ENCODE measurements at places on chromosomes 12 and 14. TPM values are rescaled to one million over a fixed set of nuclear protein-coding genes. Genes with fewer than 3 reads are reported as not detected.

- peak overlapping the region; percentile 33 for H3K4me3 ChIP-seq
- no peak overlapping the region for H3K27ac ChIP-seq
- DNase-seq: peak; percentile 95
- H3K4me1 ChIP-seq: peaks cover 10% of the 10 kb centered on the region
Observed at GRCh38 chr12:52278575-52279421, 4.4 kb downstream of the KRT86 start.

- H3K4me3 ChIP-seq: no peak overlapping the region
- H3K27ac ChIP-seq: no peak overlapping the region
- no peaks in the 10 kb centered on the region for H3K4me1 ChIP-seq
- no peaks in the 10 kb centered on the region for H3K36me3 ChIP-seq
- H3K27me3 ChIP-seq: no peaks in the 10 kb centered on the region
Observed at GRCh38 chr14:33685698-33686097, 265.2 kb downstream of the EGLN3 start.

DNA sequence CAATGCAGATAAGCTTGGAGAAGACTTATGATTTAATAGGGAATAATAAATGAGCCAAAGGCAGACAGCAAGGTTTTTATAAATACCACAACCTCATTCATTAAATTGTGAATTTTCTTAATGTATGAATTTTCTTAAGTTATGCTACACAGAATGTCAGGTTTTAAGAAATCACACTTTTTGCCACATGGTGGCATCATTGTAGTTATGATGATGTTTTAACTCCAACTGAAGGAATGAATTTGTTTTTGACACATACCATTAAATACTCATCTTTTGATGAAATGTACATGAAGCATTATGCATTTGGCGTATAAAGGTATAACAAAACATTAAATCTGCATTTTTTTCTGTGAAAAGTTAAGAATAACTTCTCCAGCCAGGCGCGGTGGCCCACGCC is 524.1 kb upstream of the FBXO33 start:
- no peak overlapping the region for H3K4me3 ChIP-seq
- H3K4me1 ChIP-seq: no peaks in the 10 kb centered on the region
- no peaks in the 10 kb centered on the region for H3K27me3 ChIP-seq
- no peak for DNase-seq
- H3K27ac ChIP-seq: no peak overlapping the region

DNA sequence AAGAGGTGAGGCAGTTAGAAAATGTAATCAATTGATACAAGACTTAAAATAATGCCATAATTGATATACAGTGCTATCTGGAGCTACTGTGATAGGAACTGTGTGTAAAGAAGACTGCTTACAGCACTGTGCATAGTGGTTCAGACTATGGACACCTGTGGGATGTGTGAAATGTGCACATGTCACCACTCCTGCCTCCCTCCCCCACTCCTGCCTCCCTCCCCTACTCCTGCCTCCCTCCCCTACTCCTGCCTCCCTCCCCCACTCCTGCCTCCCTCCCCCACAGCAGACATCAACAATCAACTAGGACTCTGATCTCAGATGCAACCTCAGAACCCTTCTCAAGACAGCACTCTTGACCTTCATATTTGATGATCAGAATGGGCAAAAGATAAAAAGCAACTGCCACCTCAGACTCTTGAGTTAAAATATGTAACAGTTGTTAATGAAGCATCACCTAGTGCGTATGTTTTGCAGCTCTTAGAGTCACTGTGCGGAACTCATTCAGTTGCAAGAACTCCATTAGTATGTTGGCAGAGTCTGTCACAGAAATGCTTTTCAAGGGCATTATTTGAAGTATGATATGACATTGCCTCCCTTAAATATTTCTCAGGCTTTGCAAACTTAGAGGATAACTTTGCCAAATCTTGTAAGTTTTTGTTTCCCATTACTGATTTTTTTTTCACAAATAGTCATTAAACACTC is 255.2 kb upstream of the DDHD1 start:
- H3K36me3 ChIP-seq: no peaks in the 10 kb centered on the region
- no peaks in the 10 kb centered on the region for H3K4me1 ChIP-seq
- no peaks in the 10 kb centered on the region for H3K27me3 ChIP-seq
- no peak overlapping the region for H3K27ac ChIP-seq
- no peak overlapping the region for H3K4me3 ChIP-seq
- DNase-seq: no peak

DNA sequence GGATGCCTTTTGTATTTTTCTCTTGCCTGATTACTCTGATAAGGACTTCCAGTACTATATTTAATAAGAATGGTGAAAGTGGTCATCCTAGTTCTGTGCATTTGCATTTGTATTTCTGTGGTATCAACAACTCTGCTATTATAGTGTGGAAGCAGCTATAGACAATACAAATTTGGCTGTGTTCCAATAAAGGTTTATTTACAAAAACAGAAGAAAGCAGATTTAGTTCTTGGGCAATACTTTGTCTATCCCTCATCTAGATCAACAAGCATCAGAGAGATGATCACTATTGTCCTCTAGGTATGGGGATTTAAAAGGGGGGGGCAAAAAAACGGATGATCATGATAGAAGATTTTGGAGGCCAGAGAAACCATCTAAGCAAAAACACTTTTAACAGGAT is 19.1 kb upstream of the BTG1 start:
- H3K27ac ChIP-seq: no peak overlapping the region
- H3K36me3 ChIP-seq: no peaks in the 10 kb centered on the region
- no peak for DNase-seq
- no peaks in the 10 kb centered on the region for H3K27me3 ChIP-seq

DNA sequence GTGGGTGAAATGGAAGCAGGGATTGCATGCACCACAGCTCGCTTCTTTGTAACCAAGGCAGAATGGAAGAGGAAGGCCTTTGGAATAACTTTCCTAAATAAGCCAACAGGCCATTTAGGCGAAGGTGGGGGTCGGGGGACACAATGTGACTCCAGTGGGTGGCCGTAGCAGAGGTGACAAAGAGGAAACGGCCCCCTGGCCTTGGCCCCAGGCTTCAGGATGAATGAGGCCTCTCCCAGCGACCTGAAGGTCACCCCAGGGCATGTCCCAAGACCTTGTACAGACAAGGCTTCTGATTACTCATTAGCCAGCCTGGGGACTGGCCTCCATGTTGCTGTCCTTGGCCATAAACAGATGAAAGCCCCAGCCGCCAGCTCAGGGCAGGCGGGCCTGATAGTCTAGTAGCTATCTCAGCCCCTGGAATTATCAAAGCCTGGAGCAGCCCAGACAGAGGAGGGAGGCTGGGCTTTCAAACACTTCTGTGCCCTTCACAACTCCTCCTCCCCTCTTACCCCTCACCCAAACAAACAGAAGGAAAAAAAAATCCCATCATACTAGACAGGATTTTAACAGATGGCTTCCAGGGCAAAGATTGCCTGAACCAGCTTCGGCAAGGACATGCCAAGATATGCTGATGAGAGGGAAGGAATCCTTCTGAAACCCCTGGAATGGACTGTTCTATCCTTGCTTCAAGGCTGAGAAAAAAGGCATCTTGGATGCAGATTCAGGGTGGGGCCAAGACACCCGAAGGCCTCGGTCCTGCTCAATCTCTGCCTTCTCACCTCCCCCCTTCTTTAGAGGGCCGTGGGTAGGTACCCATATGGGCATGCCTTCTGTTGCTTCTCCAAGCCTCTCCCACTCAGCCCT is 142.3 kb upstream of the PARP11 start:
- DNase-seq: no peak
- H3K4me3 ChIP-seq: no peak overlapping the region
- H3K4me1 ChIP-seq: no peaks in the 10 kb centered on the region
- H3K27ac ChIP-seq: no peak overlapping the region

DNA sequence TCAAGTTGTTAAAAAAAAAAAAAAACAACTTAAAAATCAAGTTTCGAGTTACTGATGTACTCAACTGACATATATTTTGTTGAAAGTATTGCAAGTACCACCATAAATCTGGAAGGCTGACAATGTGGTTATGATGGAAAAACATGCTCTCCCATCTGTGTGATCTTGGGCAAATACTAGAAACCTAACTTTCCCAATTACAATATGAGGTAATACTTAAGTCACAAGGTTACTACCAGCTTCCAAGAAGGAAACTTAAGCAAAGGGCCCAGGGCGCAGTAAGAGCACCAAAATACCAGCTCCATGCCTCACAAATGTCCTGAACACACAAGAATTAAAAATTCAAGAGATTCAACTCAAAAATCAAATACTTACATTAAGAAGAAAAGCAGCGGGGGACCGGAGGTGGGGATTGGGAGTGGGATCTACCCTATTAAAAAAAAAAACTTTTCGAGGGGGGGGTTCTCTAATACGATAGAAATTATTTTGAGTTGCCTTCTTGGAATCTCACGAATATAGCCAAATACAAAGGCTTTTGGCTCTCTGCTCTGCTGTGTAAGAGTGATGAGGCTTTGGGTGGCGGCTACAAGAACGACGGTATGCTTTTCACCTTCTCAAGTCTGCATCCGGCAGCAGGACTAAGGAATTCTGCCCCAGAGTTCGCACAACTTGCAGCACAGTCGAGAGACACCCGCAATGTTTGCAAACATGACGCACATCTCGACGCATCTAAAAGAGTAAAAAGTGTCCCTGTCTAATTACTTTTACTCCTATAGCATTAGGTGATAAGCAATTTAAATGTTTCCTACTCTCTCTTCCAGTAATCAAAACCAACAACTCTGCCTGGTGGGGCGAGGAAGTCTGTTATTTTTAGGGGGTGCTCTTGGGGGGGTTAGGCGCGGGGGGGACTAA is 1.1 kb downstream of the SAV1 start:
- peaks cover 2% of the 10 kb centered on the region for H3K27me3 ChIP-seq
- H3K36me3 ChIP-seq: peaks cover 7% of the 10 kb centered on the region
- H3K4me1 ChIP-seq: peaks cover 14% of the 10 kb centered on the region
- DNase-seq: peak; percentile 71
- peak overlapping the region; percentile 50 for H3K27ac ChIP-seq

- DNase-seq: no peak
- H3K4me3 ChIP-seq: no peak overlapping the region
- H3K4me1 ChIP-seq: peaks cover 2% of the 10 kb centered on the region
- H3K27me3 ChIP-seq: no peaks in the 10 kb centered on the region
- no peak overlapping the region for H3K27ac ChIP-seq
Observed at GRCh38 chr12:47126246-47126645, 46.5 kb upstream of the AMIGO2 start.

DNA sequence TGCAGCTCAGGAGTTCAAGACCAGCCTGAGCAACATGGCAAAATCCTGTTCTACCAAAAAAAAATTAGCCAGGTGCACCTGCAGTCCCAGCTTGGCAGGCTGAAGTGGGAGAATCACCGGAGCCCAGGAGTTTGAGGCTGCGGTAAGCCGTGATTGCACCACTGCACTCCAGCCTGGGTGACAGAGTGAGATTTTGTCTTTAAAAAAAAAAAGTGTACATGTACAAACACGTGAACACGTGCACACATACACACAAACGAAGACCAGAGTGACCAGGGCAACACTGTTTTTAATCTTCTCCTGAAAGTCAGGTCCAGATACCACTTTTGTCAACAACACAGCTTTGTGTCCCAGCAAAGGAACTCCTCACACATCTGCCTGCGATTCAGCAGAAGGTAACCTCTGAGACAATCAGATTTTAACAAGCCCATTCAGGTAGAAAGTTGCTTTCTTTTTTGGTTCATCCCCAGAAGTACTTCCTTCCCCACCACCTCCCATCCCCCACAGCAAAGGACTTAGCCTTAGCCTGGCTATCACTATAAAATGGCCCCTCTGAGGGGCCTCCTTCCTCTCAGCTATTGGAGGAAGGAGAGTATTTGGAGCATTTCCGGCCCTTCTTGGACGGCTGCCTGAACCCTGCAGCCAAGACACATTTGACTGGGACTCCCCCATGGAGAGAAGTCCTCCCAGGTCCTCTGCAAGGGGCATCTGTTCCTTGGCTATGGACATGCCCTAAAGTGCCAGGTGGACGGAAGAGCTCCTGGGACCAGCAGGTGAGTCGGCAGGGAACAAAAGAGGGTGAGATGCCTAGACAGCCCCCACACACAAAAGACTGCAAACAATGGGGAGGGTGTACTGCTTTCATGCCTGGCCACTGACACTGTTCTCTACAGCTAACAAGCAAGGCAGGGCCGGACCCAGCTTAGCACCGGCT is 9.8 kb downstream of the CTDSP2 start:
- no peaks in the 10 kb centered on the region for H3K36me3 ChIP-seq
- H3K4me3 ChIP-seq: peak overlapping the region; percentile 67
- peaks cover 74% of the 10 kb centered on the region for H3K4me1 ChIP-seq
- DNase-seq: peak; percentile 81

The KRT73 gene
- 0.09 TPM for total RNA-seq

The RNASE7 gene
- total RNA-seq: not detected

Data from activated CD4-positive, alpha-beta T cell treated with anti-CD3 and anti-CD28 coated beads, Interleukin-2, amount 10 ng/mL, durations not matched to agents 24 days and 14 days (primary cell).